ENCODE measurements at places on chromosomes 4 and X. TPM values are rescaled to one million over a fixed set of nuclear protein-coding genes. Genes with fewer than 3 reads are reported as not detected.
A peak's percentile ranks its signal among the peaks of the same experiment; 100 is the strongest.

GRCh38 chr4:162457071-162457865, 293.5 kb upstream of the FSTL5 start:
- no peak for DNase-seq

GRCh38 chr4:87050596-87050995, 115.8 kb downstream of the AFF1 start:
- DNase-seq: no peak

GRCh38 chrX:70353514-70353913, 63.6 kb downstream of the KIF4A start:
- no peak for DNase-seq

GRCh38 chrX:19879181-19879580, 8.2 kb downstream of the SH3KBP1 start:
- DNase-seq: no peak

- DNase-seq: no peak
Observed at GRCh38 chrX:107675365-107675654, 47.0 kb downstream of the PRPS1 start.

GRCh38 chr4:17932041-17932440, 89.5 kb downstream of the LCORL start:
- DNase-seq: no peak

- DNase-seq: no peak
Observed at GRCh38 chr4:155602351-155603140, 64.1 kb upstream of the GUCY1A1 start.

- no peak for DNase-seq
Observed at GRCh38 chr4:138248058-138248457, 5.9 kb upstream of the SLC7A11 start.

DNA sequence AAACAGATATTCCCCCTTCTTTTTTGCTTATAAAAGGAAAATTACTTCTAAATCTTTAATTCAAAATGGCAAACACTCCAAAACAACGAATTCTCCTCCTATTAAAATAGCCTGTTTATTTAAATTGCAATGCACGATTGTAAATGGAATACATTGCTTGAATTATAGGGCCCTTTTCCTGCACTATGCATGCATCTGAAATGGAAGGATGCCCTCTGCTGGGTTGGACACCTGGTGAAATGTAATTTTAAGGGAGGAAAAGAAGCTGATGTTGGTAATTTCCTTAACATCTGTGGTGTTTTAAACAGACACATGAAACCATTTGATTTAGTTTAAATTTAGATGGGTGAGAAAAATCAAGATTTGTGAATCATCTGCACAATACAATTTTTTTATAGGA, 72.8 kb downstream of the GRXCR1 start:
- peak; percentile 15 for DNase-seq

DNA sequence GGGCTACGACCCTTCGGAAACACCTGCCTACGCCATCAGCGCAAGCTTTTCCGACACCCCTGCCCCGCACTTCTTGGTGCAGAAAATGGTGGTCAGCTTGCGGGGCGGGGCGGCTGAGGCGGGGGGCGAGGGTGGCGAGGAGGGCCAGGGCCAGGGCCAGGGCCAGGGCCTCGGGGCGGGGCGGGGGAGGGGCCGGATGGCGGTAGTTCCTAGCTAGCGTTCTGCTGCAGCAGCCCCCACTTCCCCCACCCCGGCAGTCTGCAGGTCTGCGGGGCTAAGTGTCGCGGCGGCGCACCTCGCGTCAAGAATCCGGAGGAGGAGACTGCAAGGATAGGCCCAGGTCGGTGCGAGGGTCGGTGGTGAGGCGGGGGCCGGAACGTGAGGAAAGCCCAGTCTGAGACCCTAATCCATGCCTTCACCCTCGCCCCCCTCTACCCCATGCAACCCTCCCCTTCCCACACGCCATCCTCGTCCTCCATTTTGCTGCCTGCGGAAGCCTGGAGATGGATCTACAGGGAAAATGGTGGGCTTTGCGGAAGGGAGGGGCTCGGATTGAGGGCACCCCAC, 600 bp downstream of the BEX4 start:
- peak; percentile 63 for DNase-seq

DNA sequence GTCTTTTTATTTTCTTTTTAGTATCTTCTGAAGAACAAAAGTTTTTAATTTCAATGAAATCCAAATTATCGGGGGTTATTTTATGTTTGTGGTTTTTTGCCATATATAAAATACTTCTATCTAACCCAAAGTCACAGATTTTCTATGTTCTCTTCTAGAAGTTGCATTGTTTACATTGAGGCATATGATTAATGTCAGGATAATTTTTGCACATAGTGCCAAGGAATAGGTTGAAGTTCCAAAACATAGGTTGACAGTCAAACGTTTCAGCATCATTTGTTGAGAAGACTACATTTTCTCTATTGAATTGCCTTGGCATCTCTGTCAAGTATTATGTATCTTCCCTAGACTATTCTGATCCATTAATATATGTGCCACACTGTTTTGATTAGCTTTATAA, 64.5 kb downstream of the ANKRD17 start:
- DNase-seq: no peak

DNA sequence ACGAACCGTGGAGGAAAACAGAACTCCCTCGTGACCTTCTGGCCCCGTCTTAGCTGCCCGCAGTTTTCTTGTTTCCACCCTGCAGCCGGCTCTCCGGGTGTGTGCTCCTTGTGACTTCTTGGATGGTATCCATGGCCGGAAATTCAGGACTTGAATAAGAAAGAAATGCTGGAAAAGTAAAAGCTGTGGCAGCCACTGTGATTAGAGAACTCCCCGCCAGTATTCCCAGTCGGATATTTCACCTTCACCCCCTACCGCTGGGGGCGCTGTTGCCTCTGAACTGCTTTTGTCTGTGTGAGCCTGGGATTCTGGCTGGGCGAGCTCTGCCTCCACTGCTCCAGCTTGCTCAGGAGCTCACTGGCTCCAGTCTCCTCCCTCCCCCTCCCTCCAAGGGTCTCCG, 41.5 kb upstream of the CYP4V2 start:
- DNase-seq: no peak

DNA sequence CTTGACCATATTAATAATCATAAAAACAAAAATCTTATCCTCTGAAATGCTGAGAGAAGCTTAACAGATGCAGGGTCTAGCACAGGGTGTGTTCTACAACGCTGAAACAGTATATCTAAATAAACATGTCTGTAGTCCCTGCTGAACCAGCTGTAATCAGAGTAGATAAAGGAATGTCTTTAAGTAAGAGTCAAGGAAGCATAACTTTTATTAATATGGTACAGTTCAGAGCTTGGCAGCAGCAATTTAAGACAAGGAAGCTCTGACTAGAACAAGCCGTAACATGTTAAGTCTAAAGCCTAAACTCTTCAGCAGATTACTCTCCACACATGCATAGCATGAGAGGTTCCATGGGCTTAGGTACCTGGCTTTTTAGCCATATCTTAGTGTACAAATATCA, 36.1 kb downstream of the NFKB1 start:
- peak; percentile 44 for DNase-seq

VEGFC gene
- 8.7 TPM for total RNA-seq

KIT gene
- 17.6 TPM for total RNA-seq

CXCR3 gene
- total RNA-seq: 0.92 TPM

PLXNA3 gene
- 15.4 TPM for total RNA-seq

OPHN1 gene
- total RNA-seq: 22.6 TPM

UGT2B11 gene
- total RNA-seq: 0.82 TPM

RPA4 gene
- total RNA-seq: 6.1 TPM

CT45A1 gene
- not detected for total RNA-seq

SSX2B gene
- not detected for total RNA-seq

GNL3L gene
- total RNA-seq: 40.9 TPM

PCYT1B gene
- 1.3 TPM for total RNA-seq

All from tongue (tissue), 3 donors.